ENCODE measurements at places on chromosomes 16 and 17.
A peak's percentile ranks its signal among the peaks of the same experiment; 100 is the strongest.

DNA sequence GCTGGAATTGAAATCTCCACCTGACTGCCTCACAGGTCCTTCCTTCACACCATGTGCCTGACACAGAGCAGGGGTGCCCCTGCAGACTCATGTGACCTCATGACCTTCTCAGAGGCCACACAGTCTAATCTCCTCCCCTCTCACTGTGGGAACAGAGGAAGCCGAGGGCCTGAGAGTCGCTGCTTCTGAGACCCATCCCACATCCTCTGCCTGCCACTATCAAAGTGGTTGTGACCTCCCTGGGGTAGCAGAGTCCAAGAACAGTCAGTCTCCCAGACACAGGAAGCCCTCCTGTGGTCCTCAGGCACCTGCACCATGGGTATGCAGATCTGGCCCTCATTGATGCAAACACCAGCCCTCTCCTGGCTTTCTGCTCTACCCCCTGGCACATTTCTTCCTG lies 78.5 kb downstream of the RAB11FIP4 start:
- DNase-seq, result no peak

DNA sequence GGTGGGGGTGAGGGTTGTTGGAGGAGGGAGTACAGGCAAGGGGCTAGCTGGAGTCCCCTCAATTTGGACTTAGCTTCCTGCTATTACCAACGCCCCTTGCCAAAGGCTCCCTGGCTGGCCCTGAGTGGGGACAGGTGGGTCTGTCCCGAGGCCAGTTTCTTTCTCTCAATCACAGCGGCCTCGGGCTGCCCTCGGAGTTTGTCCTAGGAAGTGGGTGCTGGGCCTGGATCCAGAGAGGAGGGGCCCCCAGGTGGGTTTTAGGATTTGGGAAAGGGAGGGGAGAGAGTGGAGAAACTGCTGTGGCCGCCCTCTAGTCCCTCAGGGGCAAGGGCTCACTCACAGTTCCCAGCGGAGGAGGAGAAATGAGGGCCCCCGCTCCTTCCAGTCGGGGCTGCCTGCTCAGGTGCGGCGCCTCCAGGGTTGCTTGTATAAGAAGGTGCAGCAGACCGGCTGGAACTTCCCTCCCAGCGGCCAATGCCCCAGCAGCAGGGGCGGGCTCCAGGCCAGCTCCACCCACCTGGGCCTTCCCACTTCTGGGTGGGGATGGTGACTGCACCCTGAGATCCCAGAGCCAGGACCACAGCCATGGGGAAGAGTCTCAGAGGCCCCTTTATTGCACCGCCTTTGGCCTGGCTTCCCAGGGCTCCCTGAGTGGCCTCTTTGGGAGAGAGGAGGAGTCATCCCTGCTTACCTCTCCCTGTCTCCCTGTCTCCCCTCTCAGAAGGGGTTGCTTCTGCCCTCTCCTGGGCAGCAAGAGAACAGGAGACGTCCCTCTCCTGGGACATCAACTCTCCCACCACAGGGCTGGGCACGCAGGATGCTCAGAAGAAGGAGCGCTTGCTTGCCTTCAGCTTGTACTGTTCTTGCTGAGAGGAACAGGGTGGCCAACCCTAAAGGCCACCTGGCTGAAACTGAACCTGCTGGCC lies 112.0 kb upstream of the SMURF2 start:
- peak; percentile 79 for DNase-seq

- no peak for DNase-seq
Observed at GRCh38 chr17:58918884-58919283, 163.2 kb downstream of the PPM1E start.

- peak; percentile 56 for DNase-seq
Observed at GRCh38 chr17:82051776-82052637, at the start of the genes GPS1 and RFNG. Gene GPS1 (plus strand): TSS chr17:82051898. CDS start chr17:82051932, 34 bp downstream. Gene RFNG (minus strand): TSS chr17:82051811. CDS start chr17:82051766, 45 bp downstream.

DNA sequence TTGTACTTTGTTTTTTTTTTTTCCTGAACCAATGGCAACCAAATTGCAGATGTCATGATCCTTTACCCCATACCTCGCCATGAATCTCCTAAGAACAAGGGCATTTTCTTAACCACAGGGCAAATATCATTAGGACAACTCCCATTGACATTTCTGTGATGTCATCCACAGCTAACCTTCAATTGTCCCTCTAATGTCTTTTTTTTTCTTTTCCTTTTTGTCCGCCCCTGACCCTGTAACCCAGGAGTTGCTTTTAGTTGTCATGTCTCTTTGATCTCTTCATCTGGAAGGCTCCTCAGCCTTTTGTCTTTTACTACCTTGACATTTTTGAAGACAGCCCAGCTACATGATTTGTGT lies 410 bp upstream of the NAGPA start:
- DNase-seq, result no peak

- DNase-seq, result no peak
Observed at GRCh38 chr17:81655378-81656117, 794 bp downstream of the PDE6G start.

DNA sequence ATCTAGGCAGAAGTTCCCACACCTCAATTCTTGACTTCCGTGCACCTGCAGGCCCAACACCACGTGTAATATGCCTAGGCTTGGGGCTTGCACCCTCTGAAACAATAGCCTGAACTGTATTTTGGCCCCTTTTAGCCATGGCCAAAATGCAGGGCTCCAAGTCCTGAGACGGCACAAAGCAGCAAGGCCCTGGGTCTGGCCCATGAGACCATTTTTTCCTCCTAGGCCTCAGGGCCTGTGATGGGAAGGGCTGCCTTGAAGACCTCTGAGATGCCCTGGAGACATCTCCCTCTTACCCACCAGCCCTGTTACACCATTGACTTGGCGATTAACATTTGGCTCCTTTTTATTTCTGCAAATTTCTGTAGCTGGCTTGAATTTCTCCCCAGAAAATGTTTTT lies 238.6 kb downstream of the CDH13 start:
- no peak for DNase-seq

GRCh38 chr17:77948690-77949114 lies 9.8 kb upstream of the TNRC6C start:
- DNase-seq, result peak; percentile 38

- no peak for DNase-seq
Observed at GRCh38 chr17:59401725-59402124, 70.3 kb downstream of the YPEL2 start.

DNA sequence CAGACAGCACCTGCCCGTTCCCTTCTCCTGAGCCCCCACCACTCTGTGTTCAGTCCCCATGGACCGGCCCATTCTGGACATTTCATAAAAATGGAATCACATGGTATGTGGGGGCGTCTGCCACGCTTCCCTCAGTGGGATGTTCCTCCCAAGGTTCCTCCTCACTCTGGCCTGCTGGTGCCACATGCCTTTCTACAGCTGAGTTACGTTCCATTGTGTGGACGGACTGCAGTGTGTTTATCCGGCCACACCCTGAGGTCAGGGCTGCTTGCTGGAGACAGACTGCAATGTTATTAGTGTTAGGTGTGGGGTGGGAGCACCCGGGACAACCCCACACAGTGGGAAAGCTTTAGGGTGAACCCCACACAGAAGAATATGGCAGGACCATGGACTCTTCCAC lies 5.9 kb upstream of the AATK start:
- DNase-seq, result no peak

DNA sequence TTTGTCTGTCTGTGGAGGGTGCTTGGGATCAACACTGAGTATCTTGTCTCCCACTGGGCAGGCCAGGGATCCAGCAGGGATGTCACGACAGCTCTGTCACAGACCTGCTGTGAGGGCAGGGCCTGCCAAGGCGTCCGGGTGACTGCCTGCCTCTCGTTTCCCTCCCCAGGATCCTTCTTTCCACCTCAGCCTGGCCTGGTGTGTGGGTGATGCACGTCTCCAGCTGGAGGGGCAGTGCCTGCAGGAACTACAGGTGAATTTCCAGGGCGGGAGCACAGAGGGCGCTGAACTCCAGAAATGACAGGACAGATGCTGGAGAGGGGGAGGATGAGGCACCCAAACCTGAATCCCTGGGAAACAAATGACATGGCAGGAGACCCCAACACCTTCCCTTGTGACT lies 6.8 kb upstream of the MMP15 start:
- DNase-seq, result no peak

GRCh38 chr17:4236456-4236855 lies 27.3 kb downstream of the ANKFY1 start:
- DNase-seq, result peak; percentile 50

DNA sequence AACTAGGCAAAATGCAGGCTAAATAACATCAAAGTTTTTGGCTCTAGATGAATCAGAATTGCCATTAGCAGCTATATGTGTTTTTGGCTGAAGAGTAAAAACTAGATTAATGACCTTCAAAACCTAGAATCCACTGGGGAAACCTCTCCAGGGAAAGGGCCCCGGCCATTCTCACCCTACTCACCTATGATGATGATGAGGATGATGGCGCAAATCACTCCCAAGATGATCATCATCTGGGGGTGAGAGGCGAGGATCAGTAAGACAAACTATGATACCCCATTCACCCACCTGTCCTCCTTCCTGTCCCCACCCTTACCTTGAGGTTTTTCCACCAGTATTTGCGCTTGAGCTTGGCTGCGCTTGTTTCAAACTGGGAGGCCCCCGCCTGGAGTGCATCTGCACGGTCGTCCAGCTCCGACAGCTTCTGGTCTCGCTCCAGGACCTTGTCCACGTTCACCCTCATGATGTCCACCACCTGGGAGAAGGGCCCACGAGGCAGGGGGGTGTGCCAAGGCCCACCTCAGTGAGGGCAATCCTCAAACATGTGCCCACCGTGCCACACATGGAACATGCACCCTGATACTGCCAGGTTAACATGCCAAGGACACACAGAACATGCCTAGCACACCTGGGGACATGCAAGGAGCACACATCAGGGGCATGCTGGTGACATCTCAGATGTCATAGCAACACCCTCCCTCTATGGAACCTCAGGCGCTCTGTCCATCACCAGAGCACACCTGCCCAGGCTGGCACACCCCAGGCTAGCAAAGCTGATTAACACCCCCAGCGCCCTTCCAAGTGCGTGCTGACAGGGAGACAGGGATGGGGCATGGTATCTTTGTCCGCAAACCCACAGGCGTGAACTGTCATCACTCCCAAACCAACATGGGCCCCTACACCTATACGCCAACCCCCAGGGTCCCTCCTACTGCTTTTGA lies 1.2 kb downstream of the VAMP2 start:
- DNase-seq, result no peak

- DNase-seq, result peak; percentile 93
Observed at GRCh38 chr17:38508954-38509771, 80.9 kb downstream of the ARHGAP23 start.

DNA sequence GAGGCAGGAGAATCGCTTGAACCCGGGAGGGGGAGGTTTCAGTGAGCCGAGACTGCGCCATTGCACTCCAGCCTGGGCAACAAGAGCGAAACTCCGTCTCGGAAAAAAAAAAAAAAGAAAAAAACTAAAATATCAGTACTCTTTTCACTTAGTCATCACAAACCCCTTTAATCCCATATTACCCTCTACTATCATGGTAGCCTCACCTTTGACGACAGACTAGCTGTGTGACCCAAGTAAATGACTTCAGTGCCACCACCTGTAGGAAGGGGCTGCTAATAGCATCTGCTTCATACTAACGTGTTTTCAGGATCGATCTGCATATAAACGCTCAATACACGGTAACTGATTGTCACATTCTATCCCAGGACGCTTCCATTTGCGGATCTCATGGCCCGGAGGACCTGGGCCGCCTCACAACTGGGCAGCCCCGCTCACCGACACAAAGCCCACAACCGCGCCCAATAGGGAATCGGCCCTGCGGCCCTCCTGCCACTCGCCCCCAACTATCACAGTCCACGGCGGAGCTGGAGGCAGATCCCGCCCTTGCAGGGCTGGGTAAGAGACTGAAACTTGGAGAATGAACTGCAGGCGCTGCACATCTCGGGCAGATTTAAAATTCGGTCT lies 1.1 kb upstream of the ZNF263 start:
- DNase-seq, result peak; percentile 76

GRCh38 chr16:750485-750884 lies 9.7 kb upstream of the CIAO3 start:
- DNase-seq, result no peak

DNA sequence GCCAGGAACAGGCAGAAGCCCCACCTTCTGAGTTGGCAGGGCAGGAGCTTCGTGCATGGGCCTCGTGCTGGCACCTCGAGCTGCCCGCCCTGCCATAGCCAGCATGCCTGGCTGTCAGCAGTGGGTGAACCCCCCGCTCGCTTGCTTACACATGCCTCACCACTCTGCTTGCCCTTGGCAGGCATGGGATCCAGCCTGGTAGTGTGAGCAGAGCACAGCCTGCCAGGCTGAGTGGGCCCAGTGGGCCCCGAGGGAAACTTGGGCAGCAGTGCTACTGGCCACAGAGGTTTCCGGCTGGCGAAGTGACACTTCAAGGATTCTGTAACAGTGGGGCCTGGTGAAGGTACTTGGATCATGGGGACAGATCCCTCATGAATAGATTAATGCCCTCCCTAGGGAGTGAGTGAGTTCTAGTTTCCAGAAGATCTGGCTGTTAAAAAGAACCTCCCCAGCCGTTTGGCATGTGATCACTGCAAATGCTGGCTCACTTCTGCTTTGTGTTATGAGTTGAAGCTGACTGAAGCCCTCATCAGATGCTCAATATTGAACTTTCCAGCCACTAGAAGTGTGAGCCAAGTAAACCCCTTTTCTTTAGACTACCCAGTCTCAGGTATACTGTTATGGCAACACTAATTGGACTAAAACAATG lies 114.7 kb downstream of the BCAS3 start:
- no peak for DNase-seq

DNA sequence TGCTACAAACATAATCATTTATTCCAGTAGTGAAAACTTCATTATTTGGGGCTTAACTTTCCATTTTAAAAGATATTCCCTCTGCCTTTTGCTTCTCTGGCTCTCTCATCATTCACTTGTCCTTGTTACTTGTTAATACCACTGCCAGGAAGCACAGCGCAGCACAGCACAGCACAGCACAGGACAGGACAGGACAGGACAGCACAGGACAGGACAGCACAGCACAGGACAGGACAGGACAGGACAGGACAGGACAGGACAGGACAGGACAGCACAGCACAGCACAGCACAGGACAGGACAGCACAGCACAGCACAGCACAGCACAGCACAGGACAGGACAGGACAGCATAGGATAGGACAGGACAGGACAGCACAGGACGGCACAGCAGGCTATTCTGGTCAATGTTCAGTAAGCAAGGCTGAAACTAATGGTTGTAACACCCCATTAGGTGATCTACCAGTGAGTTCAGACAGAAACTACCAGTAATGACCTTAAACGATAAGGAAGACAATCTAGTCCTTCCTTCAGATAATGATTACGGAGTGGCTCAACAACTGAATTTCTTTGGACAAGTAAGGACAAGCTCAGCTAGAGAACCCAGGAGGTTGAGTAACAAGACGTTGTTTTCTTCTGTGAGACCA lies 31.9 kb downstream of the COG1 start:
- DNase-seq, result no peak

GRCh38 chr17:68853036-68853435 lies 102.2 kb downstream of the ABCA8 start:
- DNase-seq, result no peak

- DNase-seq, result no peak
Observed at GRCh38 chr16:13158427-13158826, 257.0 kb downstream of the SHISA9 start.

DNA sequence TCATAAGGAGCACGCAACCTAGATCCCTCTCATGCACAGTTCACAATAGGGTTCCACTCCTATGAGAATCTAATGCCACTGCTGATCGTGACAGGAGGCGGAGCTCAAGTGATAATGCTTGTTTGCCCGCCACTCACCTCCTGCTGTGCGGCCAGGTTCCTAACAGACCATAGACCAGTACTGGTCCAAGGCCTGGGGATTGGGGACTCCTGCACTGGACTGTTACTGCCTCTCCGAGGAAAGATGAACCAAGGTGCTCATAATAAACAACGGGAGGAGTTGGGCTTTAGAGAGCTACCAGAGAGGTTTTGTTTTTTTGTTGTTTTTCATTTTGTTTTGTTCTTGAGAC lies 58.2 kb downstream of the TK2 start:
- DNase-seq, result no peak
